ENCODE measurements at places on chromosomes 12 and 14. TPM values are rescaled to one million over a fixed set of nuclear protein-coding genes. Genes with fewer than 3 reads are reported as not detected.

Gene CPNE6
- not detected for total RNA-seq

DNA sequence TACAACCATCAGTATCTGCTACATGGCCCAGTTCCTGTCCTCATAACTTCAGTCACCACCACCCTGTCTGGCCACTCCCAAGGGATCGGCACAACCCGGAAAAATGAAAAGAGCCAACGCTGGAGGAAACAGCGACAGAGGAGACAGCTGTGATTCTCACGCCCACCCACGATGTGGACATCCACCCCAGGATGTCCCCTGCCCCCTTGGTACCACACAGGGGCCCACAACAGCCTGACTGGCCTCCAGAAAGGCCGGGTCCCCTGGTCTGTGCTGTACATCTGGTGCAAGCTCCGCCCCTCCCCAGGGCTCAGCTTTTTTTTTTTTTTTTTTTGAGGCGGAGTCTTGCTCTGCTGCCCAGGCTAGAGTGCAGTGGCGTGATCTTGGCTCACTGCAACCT, 12.5 kb downstream of the RPS6KL1 start:
- H3K27ac ChIP-seq = no peak overlapping the region
- DNase-seq = no peak
- H3K27me3 ChIP-seq = no peaks in the 10 kb centered on the region

DNA sequence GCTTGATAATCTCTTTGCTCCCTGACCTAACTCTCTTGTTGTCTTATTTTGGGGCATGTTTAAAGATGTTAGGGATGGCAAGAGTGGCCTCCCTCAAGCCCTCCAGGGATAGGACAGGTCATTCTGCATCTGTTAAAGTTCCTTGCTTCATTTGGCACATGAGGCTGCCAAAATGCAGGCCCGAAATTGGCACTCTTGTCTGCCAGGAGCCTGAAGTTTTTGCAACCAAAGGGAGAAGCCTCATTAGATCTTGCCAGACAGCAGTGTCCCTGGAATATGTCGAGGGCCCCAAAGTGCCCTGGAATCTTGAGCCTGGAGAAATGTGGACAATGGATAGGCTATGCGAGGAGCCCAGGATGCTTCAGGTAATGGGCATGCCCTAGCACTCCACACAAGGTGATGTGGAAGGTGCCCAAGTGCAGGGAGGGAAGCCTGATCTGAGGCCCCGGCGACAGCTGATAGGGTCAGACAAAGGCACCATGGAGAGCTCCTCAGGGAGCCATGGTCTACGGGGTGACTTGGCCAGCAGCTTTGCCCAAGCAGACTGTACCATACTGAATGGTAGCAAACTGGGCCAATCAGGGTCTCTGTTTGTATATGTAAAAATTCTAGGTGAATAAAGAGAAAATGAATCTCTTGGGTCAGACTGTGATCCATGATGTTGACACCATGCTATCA, 173.0 kb upstream of the WSCD2 start:
- H3K27ac ChIP-seq = no peak overlapping the region
- no peaks in the 10 kb centered on the region for H3K36me3 ChIP-seq
- H3K4me1 ChIP-seq = no peaks in the 10 kb centered on the region
- H3K4me3 ChIP-seq = no peak overlapping the region

- no peaks in the 10 kb centered on the region for H3K36me3 ChIP-seq
- H3K27me3 ChIP-seq = no peaks in the 10 kb centered on the region
- no peak overlapping the region for H3K4me3 ChIP-seq
- no peaks in the 10 kb centered on the region for H3K4me1 ChIP-seq
- DNase-seq = no peak
Observed at GRCh38 chr12:58481811-58482210, 438.5 kb downstream of the LRIG3 start.
